Pancreas (tissue), 10 donors: ENCODE measurements at places on chromosomes 2 and 18. TPM values are rescaled to one million over a fixed set of nuclear protein-coding genes. Genes with fewer than 3 reads are reported as not detected.

The NEUROD1 gene
- polyA plus RNA-seq = 8.7 TPM

The ZNF397 gene
- polyA plus RNA-seq = 8.9 TPM

The SLC4A5 gene
- polyA plus RNA-seq = 1.2 TPM

DNA sequence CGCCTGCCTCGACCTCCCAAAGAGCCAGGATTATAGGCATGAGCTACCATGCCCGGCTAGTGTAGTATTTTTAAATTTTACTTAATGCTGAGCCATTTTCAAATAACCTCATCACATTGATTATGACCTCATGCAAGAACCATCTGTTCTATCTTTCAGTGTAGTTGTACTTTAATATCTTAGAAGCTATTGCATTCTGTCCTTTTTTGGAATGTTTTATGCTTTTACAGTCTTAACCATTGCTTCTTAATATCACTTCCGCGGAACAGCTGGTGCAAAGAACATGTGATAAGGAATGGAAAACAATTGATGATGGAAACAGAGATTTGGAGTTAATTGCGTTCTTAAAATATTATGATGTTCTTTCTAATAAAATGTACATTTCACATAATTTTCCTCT is 2.7 kb downstream of the GEN1 start:
- no peak for DNase-seq

The LTBP1 gene
- 2.8 TPM for polyA plus RNA-seq
